ENCODE measurements at places on chromosomes 13 and 19.

DNA sequence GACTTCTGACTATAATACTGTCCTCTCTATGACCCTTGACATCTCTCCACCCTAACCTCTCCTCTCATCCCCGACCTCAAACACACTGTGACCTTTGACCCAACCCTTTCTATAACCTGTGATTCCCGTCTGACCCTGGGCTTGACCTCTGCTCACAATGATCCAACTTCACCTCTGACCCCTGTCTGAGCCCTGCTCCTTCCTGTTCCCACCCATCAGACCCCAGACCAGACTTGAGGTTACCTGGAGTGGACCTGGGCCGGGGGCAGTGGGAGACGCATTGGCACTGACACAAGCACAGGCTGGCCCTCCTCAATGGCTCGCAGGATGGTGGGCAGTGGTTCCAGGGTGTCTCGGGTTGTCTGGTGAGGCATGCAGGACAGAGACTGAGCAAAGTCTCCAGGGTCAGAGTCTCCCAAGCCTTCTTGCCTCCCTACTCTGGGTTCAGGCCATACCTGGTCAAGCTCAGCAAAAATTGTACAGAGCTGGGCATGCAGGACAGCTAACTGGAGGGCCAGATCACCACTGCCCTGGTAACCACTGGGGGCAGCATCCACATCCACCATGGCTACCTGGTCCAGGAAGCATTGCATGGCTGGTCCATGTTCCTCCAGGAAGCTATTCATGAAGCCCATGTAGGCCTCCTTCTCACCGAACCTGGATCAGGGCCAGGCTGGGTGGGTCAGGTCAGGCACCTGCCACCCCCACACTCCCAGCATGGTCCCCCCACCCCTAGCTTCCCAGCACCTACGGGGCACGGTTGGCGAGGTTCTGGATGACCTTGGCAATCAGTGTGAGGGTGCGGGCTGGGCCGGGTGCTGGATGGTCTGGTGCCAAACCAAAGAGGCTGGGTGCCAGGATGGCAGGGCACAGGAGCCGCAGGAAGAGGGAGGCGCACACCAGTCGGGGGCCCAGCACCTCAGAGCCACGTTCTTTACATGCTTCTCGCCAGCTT is 4.4 kb upstream of the WIZ start:
- no peak for DNase-seq

DNA sequence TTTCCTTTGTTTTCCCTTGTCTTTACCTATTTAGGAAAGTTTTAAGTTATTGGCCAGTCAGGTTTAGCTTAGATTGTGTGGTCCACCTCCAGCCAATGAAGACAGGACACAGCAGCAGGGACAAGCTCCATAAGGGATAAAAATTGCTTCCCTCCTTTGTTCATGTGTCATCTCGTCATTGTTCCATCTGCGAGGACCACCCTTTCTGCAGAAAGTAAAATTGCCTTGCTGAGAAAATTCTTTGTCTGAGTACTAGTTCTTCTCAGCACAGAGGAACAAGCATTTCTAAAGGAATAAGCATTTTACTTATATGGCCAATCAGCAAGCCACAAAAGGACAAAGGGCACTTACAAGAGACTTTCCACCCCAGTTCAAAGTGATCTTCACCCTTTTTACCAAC is 11.4 kb downstream of the ZNF560 start:
- DNase-seq = peak; percentile 64

GRCh38 chr13:44158881-44159632 is 214.6 kb upstream of the SERP2 start:
- no peak for DNase-seq

GRCh38 chr19:16111909-16112752 is 442 bp downstream of the RAB8A start:
- no peak for DNase-seq

GRCh38 chr13:48492096-48492440 is 40.8 kb downstream of the RCBTB2 start:
- DNase-seq = no peak

GRCh38 chr19:1233115-1233667 is 4.6 kb downstream of the CBARP start:
- DNase-seq = no peak

DNA sequence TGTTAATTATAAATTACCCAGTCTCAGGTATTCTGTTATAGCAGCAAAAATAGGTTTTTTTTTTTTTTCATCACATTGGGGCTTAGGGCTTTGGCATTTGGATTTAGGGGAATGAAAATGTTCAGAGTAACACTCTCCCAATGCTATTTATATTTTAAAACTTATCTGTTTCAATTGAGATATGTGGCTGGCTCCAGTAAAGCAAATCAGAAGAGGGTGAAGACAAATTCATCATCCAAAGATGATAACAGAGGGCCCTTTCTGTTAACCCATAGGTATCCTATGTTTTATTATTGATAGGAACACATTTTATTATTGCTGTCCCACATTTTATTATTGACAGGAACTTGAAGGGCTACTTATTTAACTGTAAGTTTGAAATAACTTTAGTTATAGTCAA is 20.5 kb upstream of the TNFRSF19 start:
- DNase-seq = no peak

GRCh38 chr19:29715701-29716581 is 880 bp upstream of the C19orf12 start:
- DNase-seq = peak; percentile 65

GRCh38 chr19:53780506-53780905 is 43.6 kb downstream of the NLRP12 start:
- no peak for DNase-seq

GRCh38 chr19:824885-825284 is 2.8 kb upstream of the AZU1 start:
- DNase-seq = no peak

DNA sequence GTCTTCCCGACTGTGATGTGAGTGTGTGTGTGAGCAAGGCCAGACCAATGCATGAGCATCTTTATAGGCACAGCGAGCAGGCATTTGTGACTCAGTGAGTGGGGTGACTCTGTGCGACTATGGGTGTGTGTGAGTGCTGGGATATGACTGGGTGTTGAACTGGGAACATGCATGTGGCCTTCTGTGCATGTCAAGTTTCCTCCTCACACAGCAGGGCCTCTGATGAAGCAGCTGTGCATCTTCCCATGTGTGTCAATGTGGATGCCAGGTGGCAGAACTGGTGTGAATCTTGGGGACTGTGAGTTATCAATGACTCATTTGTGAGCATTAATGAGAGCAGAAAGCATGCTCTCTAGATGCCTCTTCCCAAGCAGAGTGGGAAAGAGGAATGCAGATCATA is 12.1 kb upstream of the LGALS14 start:
- DNase-seq = no peak

DNA sequence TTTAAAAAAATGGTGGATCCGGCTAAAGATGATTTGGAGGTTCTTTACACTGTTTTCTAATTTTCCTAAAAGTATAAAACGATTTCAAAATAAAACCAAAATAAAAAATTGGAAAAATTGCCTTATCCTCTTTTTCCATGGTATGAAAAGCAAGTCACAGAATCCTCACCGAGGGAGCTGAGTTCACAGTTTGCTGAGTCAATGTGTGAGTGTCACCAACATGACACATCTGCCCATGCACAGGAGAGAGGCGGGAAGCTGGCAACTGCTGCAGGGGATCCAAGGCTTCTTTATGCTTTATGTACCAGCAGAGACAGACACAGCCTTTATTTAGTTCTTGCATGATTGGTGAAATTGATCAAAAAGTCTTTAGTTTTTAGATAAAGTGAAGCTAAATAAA is 157.8 kb downstream of the TNFSF13B start:
- DNase-seq = peak; percentile 5

- DNase-seq = peak; percentile 51
These were observed 846 bp downstream of the ZNF790 start for GRCh38 chr19:36837176-36837905.

DNA sequence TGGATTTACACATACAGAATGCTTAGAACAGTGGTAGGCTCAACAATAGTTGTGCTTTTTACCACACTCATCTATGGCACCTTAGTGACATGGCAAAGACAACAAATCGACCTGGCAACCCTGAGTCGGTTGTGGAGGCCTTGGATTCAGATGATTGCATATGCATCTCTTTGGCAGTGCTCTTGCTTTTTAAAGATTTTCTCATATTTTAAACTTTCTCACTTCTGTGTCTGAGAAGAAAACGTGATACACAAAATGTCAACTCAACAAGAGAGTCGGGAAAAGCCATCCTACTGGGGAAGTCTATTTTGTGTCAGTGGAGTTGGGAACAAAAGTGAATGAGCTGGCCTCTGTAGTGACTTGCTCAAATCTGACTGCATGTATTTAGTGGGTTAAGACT is 85.8 kb downstream of the ATP8A2 start:
- no peak for DNase-seq

DNA sequence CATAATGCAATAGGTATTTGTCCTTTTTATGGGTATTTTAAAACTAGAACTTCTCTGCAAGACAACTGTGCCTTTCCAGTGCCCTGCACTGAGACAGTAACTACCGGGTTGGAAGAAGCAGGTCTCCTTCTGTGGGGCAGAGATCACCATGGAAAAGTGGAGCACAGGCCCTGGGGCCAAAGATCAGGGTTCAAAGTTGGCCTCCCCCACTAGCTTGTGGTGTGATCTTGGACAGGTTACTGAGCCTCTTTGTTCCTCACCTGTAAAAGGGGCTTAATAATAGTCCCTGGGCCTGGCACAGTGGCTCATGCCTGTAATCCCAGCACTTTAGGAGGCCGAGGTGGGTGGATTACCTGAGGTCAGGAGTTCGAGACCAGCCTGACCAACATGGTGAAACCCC is 68.3 kb downstream of the CEBPG start:
- DNase-seq = no peak

- peak; percentile 41 for DNase-seq
These were observed 815 bp downstream of the MAP3K10 start for GRCh38 chr19:40191836-40192646.

DNA sequence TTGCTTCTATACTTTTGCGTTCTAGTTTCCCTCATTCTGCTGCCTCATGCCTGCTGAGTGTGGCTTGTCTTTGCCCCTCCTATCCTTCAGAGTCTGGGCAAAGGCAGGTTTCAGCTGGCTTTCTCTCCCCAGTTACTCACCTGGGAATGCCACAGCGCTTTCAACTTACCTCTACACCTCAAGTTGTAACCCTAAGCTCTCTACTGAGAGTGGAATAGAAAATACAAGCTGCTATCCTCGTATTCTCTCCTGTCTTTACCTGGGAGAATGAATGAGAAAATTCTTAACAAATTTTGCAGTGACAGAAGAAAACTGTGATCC is 316.3 kb upstream of the KLF12 start:
- DNase-seq = no peak

DNA sequence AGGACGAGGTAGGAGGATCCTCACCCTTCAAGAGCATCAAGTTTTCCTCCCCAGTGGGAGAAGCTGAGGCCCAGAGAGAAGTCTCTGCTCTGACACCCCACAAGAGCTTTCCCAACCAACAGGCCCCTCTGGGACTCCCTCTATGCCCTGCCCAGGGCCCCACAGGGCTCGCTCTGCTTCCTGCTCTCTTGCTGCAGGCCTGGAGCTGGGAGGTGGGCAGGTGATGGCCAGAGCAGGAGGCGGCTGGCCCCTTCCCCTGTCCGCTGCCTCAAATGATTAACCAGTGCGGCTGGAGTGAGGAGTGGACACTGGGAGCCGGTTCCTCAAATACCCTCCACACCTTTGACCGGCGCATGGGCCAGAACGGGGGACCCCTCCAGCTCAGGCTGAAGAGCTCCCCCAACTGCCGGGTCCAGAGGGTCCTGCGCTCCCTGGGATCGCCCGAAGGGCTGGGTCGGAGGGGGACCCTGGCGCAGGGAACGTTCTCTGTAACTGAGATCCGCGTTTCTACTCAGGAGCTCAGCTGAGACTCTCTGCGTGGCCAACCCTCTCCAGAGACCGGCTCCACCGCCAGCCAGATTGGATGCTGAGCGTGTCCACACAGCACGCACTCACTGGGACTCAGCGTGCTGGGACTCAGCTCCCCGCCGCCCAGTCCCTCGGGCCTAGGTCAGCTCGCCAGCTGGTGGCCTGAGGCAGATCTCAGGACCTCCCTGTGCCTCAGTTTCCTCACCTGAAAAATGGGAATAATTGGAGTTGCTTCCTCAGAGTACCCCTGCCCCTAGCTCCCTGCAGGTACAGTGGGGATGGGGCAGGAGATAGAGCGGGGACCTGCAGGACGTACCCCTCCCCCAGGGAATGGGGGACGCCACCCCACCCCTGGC is 6.7 kb upstream of the ONECUT3 start:
- no peak for DNase-seq

DNA sequence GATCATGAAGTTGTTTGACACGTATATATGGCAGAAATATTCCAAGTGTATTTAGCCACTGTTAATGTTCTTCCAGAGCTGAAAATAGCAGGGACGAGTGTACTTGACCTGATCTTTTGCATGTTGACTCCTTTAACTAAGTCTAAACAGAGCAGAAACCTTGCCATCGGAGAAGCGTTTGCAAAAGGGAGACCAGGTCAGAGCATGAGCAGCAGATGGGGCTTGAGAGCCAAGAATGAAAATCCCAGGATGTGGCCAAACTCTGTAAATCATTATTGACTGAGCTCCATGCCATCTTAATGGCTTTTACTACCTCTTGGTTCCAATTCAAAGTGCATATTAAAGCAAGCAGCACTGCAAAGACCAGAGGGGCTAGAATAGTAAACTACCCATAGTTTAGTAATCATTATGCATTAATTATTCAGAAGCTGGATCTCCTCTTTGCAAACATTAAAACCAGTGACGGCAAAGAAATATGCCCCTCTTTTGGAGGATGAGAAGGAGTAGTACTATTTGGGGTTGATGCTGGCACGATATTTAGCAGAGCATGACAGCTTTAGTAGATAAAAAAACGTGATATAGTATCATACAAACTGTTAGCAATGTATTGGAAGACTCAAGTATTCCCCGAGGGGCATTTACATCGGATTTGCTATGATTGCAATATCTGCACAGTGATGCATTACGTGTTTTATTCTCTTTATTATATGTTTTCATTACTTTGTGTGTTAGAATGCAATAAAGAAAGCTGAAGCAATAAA is 55.7 kb downstream of the FAM216B start:
- DNase-seq = peak; percentile 13

DNA sequence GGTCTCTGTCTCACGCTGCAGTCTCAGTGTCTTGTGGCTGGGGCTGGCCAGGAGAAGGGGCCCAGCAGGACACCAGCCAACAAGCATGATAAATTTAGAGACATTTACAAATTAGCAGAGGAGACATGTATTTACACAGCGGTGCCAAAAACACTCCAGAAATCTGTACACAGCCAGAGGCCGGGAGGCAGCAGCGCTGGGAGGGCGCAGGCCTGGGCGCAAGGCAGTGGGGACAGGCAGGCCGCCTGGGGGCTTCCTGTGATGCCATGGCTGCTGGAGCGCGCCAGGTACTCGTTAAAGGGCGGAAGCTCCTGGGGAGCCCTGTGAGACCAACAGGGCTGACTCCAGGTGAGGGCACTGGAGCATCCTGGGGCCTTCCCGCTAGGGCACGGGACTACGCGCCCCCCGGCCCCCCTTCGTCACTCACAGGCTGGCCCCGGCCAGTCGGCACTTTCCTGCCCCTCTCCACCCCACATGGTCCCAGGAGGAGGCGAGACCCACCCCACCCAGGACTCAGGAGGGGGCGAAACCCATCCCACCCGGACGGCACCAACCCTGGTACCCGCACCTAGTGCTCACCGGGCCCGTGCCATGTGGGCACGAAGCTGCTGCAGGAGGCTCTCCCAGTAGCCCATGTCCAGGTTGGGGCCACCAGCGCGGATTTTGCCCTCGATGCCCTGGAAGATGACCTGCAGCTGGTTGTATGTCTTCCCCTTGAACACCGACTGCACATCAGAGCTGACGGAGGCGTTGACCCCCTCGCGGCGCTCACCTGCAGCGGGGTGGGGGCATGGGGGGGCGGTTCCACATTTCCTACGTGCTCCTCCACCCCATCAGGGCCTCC is 7.4 kb upstream of the TBXA2R start:
- no peak for DNase-seq

- no peak for DNase-seq
These were observed 32.5 kb downstream of the ZNF582 start for GRCh38 chr19:56360841-56361240.
